ENCODE measurements at places on chromosomes 7 and 10. TPM values are rescaled to one million over a fixed set of nuclear protein-coding genes. Genes with fewer than 3 reads are reported as not detected.

GRCh38 chr7:31261341-31261740 lies 79.2 kb downstream of the NEUROD6 start:
- no peak for DNase-seq

- no peak for DNase-seq
Measured at GRCh38 chr7:91846436-91846835, 34.1 kb downstream of the MTERF1 start.

DNA sequence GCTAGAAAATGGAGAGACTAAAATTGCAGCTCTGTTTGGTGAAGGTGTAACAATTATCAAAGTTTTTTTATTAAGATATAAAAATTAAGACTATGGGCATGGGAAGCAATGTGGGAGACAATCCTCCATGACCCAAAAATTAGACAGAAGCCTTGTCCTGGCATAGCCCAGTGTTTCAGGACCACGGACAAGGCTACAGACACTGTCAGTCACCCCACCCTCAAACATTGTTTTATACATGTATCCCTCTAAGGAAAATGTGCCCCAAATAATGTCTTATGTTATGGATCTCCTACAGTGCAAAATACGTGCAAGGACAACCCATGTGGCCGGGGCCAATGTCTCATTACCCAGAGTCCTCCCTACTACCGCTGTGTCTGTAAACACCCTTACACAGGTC lies 24.0 kb downstream of the HABP2 start:
- DNase-seq, result no peak

CTTNBP2 gene
- 8.8 TPM for total RNA-seq

SLC26A5 gene
- total RNA-seq, result 3.6 TPM

LRRC4 gene
- total RNA-seq, result 1.6 TPM

DNA sequence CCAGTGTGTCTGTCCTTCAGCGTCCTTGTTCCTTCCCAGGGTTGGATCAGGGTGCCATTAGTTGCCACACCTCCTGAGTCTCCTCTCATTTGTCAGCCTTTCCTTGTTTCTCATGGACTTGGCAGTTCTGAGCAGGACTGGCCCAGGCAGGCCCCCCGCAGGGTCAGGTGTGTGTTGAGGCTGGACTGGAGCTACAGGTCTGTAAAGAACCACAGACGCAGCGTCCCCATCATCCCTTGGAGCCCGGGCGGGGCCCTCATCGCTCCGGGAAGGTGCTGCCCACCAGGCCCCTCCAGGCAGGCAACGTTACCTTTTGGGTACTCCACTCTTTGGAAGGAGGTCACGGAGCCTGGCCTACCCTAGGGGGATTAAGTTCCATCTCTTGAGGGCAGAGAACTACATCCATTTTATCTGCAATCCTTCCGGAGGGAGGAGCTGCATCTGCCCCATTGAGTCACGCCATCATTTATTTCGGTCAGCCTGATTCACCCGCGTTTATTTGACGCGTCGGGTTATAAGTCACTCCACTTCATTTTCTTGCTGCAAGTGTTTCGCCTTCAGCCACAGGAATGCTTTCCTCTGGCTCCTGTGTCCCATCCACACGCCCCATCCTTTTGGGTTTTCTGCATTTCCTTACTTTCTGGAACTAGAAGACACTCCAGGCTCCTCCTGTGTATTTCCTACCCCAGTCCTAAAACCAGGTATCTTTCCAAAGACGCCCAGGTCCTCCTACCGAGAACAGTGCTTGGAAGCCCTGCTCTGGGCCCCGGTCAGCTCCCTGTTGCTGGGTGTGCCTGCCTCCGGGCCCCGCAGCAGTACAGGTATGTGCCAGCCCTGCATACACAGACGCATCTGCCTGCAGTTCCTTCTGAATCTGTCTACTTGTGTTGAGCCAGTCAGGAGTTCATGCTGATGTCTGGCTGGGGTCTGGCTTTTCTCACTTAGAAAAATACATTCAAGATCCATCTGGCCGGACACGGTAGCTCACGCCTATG lies 141.9 kb downstream of the MAD1L1 start:
- DNase-seq, result no peak

DNA sequence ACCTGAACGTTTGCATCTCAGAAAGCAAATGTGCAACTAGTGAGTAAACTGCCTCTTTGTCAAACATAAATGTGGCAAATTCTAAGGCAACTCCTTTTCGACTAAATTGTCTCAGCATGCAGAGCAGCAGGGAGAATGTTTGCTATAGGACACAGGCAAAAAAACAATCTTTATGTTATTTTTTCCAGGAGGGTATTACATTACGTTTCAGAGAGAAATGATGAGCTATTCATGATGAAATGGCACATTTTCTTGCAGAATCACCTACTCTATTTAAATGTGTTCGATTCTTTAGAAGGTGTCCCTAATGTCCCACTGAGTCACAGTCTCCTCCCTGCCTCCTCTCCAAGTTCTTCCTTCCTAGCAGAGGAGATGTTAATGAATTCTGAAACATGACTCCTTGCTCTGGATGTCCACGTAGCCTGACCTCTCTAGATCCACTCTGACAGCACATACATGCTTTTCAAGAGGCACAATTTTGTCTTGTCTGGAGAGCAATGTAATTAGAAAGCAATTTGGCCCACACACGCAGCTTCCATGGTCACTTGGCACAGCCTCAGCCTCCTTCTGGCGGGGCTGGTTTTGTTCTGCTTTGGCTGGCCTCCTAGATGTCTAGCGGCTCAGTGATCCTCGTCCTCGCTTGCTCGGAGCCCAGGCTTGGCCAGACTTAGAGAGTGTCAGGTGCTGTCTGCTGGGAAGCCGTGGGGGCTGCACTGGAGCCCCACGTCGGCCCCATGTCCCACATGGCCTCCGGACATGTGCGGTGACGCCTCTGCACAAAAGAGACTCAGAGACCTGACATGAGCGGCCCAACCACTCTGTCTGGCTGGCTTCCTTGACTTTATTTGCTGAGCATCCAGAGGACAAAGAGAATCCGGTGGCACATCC lies 125.7 kb upstream of the ZNF438 start:
- no peak for DNase-seq

DNA sequence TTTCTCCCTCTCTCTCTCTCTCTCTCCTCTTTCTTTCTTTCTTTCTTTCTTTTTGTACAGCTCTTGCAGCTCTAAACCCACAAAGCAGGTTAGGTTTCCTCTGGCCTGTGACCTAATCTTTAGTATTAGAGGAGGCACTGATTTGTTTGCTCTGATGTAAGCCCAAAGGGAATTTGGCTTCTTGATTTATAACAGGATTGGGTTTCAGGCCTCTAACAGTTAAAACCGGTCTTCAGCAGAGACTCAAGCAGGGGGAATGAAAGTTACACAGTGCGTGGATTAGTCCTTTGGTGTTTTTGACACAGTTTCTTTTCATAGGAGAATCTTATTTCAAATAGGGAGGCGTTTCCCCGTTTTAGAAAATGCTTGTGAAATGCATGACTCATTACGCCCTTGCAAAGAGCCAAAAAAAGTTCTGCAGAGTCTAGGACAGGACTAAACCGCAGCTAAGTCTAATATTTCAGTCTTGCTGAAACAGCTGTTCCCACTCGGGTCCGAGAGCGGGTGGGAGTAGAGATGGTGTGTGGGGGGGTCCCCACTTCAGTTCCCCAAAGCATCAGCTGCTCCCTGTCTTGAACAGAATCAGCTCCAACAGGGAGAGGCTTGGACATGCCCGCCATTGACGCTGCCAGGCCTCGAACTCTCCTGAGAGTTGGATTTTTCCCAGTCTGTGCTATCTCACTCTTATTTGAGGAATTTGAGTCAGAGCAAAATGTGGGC lies 296.5 kb upstream of the PITRM1 start:
- no peak for DNase-seq

- DNase-seq, result no peak
Measured at GRCh38 chr10:125871338-125871737, 9.8 kb downstream of the DHX32 start.

DNA sequence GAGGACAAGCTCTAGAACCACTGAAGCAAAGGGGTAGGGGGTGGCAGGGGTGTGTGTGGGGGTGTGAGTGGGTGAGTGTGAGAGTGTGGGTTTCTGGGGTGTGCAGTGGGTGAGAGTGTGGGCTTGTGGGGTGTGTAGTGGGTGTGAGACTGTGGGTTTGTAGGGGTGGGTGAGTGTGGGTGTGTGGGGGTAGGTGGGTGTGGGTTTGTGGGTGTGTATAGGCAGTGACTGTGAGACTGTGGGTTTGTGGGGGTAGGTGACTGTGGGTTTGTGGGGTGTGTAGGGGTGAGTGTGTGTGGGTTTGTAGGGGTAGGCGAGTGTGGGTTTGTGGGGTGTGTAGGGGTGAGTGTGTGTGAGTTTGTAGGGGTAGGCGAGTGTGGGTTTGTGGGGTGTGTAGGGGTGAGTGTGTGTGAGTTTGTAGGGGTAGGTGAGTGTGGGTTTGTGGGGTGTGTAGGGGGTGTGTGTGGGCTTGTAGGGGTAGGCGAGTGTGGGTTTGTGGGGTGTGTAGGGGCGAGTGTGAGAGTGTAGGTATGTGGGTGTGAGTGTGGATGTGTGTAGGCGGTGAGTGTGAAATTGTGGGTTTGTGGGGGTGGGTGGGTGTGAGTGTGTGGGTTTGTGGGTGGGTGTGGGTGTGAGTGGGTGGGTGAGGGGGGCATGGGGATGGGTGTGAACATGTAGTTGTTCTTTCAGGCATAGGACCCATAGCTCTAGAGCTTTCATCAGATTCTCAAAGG lies 8.8 kb downstream of the NOS3 start:
- DNase-seq, result no peak

DNA sequence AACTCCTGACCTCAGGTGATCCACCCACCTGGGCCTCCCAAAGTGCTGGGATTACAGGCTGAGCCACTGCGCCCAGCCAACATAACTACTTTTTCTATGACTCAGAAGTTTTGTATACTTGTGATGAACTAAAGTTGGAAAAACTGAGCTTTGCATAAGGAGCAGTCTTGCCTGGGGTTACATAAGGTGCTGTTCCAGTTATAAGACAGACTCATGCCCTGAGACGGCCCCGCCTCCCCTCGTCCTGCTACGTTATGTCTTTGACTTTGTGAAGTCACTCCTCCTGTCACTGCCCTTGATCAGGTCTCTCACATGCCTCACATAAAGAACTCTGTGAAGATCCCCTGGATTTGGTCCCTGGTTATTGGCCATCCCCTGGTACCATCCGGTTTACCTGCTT lies 40.4 kb upstream of the OPN4 start:
- DNase-seq, result no peak

SSC4D gene
- not detected for total RNA-seq

DNA sequence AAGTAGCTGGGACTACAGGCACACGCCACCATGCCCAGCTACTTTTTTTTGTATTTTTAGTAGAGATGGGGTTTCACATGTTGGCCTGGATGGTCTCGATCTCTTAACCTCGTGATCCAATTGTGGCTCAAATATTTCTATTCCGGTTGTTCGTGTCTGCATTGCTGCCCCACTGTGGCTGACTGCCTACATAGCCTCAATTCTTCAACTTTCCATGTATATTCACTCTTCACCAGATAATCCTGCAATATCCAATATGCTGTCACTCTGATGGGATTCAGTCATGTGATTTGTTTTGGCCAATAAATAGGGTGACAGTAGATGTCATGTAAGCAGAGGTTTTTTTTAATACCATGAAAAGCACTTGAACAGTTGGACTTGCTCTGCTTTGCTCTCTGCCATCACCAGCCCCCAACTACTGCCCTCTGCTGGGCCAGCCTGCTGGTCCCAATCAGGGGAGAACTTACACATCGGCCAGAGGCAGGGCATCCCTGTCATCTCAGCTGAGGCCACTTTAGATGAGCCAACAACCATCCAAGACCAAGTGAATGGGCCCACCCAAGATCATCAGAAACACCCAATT lies 56.7 kb downstream of the NSUN6 start:
- no peak for DNase-seq

- no peak for DNase-seq
Measured at GRCh38 chr7:105126436-105126975, 112.5 kb downstream of the KMT2E start.

DNA sequence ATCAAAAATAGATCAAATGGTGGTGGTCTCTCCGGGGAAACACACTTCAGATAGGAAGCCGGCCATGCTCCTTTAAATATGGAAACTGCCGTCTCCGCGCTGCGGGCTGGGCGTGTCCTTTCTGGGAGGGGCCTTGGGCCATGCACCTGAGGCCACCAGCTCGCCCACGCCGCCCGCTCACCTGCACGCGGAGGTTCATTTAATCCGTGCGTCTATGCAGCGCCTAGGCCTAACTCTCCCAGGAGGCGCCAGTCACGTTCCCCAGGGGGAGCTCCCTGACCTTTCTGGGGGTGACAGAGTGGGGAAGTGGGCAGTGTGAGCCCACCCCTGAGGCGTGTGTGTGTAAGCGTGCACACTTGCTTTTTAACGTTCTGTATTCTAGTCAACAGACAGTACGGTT lies 64.0 kb downstream of the C10orf143 start:
- no peak for DNase-seq

DNA sequence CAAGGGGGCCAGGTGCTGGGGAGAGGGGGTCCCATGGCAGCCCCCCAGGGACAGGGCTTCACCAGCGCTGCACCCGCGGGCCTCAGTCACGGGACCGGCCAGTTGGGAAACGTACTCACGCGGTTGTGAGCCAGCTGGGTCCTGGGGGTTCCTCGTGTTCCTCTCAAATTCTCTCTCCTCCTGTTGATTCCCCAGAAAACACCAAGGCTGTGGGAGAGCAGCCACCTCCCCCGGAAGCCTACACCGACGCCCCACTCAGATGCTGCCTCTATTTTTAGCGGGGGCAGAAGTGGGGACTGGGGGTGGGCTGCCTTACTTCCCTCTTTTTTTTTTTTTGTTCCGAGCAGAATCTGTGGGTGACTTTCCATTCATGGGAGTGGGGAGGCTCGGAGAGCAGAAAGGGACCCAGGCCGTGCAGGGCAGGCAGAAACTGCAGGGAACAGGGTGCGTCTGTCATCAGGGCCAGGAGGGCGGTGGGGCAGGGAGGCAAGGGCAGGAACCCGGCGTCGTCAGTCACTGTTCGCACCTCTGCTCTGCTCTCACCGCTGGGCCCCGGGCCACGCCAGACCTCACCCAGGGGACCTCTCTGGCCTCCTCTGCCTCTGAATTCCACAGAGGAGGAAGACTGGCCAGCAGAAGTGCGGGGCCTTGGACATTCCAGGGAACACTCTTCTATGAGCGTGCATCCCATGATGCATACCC lies 63.1 kb downstream of the CARD11 start:
- DNase-seq, result no peak

GRCh38 chr10:20157314-20157713 lies 341.1 kb downstream of the PLXDC2 start:
- DNase-seq, result no peak

GRCh38 chr10:131556897-131557495 lies 245.5 kb upstream of the TCERG1L start:
- DNase-seq, result no peak

Measured in breast epithelium (tissue), 4 donors.